CD4-positive, alpha-beta memory T cell (primary cell): ENCODE measurements at places on chromosomes 5 and 9. TPM values are rescaled to one million over a fixed set of nuclear protein-coding genes. Genes with fewer than 3 reads are reported as not detected.

Gene FBLL1
- total RNA-seq = not detected

DNA sequence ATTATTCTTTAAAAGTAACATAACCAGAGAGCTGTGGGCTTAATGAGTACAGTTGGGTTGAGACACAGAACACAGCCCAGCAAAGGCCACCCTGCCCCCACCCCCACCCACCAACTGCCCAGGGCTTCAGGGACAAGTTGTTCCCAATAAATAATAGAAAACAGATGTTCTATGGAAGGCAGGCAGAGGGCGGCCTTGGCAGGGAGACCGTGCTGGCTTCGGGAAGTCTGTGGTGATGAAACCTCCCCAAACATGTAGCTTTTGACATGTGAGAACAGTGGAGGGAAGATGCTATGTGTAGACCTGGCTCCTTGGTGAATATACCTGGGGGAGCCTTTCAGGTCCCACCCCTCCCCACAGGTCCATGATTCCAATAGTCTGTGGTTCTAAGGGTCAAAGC lies 10.0 kb downstream of the TRAF1 start:
- H3K27ac ChIP-seq = peak overlapping the region; percentile 50
- H3K36me3 ChIP-seq = peaks cover 54% of the 10 kb centered on the region
- peaks cover 92% of the 10 kb centered on the region for H3K4me1 ChIP-seq
- no peak for DNase-seq

Gene PPP2R2B
- total RNA-seq = 3.1 TPM

DNA sequence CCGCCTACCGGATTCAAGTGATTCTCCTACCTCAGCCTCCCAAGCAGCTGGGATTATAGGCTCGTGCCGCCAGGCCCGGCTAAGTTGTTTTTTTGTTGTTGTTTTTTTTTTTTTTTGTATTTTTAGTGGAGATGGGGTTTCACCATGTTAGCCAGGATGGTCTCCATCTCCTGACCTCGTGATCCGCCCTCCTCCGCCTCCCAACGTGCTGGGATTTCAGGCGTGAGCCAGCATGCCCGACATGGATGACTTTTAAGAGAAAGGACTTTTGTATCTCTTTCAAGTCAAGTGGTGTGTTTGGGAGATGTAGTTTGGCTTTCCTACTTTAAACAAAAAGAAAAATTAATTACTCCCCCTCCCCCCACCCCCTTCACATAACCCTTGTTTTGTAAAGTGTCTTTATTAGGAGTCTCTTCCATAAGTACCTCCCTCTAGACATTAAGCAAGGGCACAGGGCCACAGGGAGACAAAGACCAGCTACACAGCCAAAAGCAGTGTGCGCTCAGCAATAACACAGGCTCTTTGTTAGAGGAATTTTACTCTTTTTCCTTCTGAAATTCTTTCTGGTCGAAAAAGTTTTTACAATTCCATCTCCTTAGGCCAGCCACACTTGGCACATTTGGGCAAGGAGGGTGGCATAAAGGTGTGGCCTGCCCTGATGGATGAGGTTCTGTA lies 31.2 kb downstream of the JAKMIP2 start:
- no peak overlapping the region for H3K27ac ChIP-seq
- H3K4me1 ChIP-seq = no peaks in the 10 kb centered on the region
- H3K4me3 ChIP-seq = no peak overlapping the region

DNA sequence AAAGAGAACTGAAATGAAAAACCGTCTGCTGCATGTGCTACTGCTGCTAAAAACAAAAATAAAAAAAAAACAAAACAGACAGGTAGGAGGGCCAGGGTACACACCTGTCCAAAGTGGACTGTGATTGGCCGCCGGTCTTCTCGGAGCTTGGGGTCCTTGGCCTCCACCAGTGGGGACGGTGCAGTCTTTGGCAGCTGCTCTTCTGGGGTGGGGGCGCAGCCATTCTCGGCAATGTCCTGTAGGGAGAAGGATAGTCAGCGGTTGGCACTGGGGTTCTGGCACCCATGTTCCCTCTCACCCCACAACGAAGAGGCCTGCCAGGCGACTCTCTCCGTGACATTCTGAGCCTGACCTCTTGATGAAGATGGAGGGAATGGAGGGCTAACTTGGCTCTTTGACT lies 84.3 kb downstream of the CRB2 start:
- H3K36me3 ChIP-seq = no peaks in the 10 kb centered on the region
- no peak overlapping the region for H3K4me3 ChIP-seq
- H3K4me1 ChIP-seq = no peaks in the 10 kb centered on the region

Gene TMEM167A
- 47.9 TPM for total RNA-seq

DNA sequence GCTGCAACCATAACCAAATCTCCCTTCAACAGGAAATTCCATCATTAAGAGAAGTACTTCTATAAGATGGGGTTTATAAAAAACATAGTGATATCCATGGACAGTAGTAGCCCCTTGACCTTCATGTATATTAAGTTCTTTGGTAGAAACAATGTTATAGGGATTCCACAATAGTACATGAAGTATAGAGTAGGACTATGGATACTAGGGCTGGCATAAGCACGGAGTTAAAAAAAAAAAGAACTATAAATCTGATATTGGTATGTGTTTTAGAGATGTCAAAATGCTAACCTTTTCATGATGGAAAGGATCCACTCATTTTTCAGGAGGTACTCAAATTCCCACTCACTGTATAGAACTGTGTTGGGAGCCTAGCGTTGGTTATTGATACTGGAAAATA lies 337.6 kb downstream of the FGF10 start:
- H3K27ac ChIP-seq = no peak overlapping the region
- no peaks in the 10 kb centered on the region for H3K36me3 ChIP-seq
- H3K27me3 ChIP-seq = no peaks in the 10 kb centered on the region

Gene GARIN3
- total RNA-seq = not detected

- no peaks in the 10 kb centered on the region for H3K4me1 ChIP-seq
- no peak for DNase-seq
- H3K4me3 ChIP-seq = no peak overlapping the region
- no peaks in the 10 kb centered on the region for H3K27me3 ChIP-seq
- no peaks in the 10 kb centered on the region for H3K36me3 ChIP-seq
- H3K27ac ChIP-seq = no peak overlapping the region
Observed at GRCh38 chr5:107211630-107212029, 459.1 kb downstream of the EFNA5 start.
